ENCODE measurements at places on chromosomes 12 and 14. TPM values are rescaled to one million over a fixed set of nuclear protein-coding genes. Genes with fewer than 3 reads are reported as not detected.

- DNase-seq: no peak
Observed at GRCh38 chr12:89325495-89325894, 26.8 kb downstream of the DUSP6 start.

DNA sequence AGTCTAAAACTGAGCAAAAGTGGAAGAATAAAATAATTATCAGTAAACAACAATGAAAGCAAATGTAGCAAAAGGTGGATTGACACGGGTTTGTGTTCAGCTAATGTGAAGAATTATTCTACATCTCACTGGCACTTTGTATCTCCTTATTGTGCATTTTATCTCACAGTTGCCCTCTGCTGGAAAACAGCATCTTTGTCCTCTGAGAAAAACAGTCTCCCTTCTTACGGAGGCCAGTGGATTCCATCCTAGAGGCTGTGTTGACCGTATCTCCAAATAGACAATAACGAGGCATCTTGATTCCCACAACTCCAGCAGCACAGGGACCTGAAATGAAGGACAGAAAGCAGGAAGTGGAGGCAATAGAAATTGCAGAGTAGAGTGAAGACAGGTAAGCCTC is 51.3 kb upstream of the PLBD1 start:
- DNase-seq: no peak

- DNase-seq: no peak
Observed at GRCh38 chr14:100442036-100442435, 118.9 kb downstream of the SLC25A47 start.

DNA sequence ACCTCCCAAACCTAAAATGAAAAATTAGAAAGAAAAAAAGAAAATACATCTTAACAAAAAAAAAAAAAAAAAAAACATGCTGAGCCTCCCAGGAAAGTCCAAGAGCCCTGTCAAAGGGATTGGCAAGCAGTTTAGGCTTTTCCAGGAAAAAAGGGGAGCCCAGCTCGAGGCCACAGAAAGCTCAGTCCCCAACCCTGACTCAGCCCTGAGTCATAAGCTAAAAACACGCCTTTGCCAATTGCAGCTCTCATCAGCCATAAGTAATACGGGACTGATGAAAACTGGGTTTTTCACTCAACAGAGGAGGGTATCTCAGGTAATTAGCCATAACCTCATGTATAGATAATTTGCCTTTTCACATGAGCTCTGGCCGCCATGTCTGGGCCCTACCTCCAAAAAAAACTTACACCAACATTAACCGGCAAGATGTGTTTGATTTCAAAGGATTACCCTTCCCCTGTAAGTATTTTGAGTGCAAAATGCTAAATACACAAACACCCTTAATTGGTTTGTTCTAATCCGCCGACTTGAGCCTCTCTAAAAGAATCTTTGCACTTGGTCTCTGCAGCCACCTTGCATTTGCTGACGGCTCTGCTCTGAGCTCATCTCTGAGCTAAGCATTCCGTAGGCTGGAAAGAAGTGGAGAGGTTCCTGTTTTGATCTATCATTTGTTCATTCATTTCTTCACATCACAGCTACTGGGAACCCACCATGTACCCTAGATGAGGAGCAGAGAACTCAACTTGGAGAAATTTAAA is 319.2 kb downstream of the BCL11B start:
- DNase-seq: no peak

GRCh38 chr12:2627835-2628191 is 167.0 kb upstream of the FKBP4 start:
- no peak for DNase-seq

DNA sequence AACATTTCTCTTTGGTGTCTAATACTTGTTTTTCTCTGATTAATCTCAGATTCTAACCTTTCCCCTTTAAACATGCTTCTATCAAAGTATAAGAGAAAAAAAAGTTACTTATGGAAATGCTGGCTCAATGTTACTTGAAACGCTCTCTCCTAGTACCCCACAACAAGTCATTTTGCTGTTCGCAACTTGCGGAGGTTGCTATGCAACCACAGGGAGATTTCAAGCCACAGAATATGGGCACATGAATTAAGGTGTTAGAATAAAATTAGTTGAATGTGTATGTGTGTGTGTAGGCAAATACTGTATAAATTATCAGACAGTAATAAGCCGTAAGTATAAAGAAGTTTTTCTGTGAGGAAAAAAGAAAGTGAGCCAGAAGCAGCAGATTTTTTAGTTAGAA is 80.6 kb downstream of the CCDC59 start:
- DNase-seq: no peak

DNA sequence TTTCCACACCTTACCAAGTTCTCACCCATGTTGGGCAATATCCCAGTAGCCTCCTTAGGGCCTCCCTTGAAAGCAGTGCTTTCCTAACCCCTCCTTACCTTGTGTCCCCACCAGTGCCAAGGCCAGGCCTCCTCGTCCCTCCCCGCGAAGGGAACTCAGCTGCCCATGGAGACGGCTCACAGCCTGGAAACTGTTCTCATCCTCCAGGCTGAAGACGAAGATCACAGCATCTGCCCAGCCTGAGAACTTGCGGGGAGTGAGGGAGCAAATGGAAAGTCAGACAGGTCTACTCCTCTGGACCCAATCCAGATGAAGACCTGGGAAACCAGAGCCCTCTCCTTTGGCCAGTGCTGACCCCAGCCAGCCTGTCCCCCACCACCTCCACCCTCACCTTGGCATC is 4.6 kb downstream of the AGAP2 start:
- no peak for DNase-seq

GRCh38 chr14:25836636-25837035 is 761.2 kb downstream of the NOVA1 start:
- DNase-seq: no peak

DNA sequence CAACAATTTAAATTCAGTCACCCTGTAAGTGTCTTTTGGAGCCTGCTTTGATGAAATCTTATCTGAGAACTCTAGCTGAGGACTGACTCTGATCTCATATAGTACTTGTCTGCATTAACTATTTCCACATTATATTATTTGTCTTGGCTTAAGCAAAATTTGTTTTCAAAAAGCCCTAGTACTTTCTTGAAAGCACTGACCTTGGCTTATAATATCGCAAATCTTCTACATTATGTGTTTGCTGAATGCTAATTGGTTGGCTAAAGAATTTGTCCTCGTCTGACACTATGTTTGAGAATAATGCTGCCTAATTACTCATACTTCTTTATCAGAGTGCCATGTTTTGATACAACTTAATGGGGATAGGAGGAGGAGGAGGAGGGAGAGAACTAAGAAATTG is 46.9 kb upstream of the FLRT2 start:
- DNase-seq: no peak

GRCh38 chr12:83827860-83828259 is 1084.7 kb downstream of the SLC6A15 start:
- no peak for DNase-seq

DNA sequence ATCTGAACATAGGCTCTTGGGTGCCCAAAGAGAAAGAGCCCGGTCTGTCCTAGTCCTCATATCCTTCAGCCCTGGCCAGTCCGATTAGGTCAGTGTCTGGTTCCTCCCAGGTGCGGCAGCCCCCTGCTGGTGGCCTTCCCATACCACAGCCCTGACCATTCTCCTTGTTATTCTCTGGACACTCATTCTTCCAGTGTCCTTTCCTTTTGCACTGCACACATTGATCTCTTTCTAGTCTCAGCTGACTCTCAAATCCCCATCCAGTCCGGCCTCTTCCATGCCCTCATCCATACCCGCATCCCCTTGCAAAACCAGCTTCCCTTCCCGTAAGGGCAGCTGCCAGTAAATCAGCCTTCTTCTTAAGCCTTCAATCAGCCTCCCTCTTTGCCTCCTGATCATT is 1316.3 kb downstream of the TMEM121 start:
- DNase-seq: no peak

- DNase-seq: no peak
Observed at GRCh38 chr14:105529569-105530284, 3.3 kb downstream of the TMEM121 start.

DNA sequence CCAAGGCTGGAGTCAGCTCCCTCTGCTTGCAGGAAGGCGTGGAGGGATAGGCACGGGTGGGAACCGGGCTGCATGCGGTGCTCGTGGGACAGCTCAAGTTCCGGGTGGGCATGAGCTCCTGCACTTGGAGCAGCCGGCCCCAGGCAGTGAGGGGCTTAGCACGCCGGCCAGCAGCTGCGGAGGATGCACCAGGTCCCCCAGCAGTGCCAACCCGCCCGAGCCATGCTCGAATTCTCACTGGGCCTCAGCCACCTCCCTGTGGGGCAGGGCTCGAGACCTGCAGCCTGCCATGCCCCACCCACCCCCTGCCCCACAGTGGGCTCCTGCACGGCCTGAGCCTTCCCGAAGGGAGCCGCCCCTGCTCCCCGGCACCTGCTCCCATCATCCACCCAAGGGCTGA is 1501.8 kb downstream of the AACS start:
- DNase-seq: no peak

- no peak for DNase-seq
Observed at GRCh38 chr12:127296591-127296990, 970.4 kb upstream of the TMEM132C start.

GRCh38 chr12:115755061-115755724 is 522.3 kb downstream of the MED13L start:
- DNase-seq: no peak

DNA sequence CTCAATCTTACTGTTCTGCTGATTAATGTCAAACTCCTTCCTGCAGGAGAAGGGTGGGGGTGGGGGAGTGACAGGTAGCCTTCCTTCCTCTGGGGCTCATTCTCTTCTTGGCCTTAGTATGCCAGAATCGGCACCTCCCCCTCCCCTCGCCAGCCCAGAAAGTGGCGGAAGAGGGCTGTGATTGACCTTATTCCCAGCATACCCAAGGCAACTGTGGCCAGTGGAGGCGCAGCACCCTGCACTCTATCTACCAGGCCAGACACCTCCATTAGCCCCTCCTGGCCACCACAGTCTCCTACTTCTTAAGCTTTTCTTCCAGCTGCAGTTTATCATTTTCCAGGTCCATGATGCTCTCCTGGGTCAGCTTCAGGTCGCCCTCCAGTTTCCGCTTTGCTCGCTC is 15.5 kb downstream of the MYH6 start:
- DNase-seq: no peak

DNA sequence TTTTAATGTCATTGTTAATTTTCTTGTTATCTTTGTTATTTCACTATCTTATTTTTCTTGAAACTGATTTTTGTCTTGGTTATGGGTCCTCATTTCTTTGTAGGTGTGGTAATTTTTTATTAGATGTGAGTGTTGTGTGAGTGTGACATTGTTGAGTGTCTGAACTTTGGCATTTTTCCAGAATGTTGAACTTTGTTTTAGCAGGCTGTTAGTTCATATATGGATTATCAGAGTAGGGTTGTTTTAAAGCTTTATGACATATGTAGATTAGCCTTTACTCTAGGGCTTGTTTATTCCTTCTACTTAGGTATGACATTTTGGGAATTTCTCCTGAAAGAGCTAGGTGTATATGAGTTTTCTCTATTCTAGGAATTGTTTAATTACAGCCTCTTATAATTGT is 103.9 kb downstream of the ARID2 start:
- no peak for DNase-seq

- no peak for DNase-seq
Observed at GRCh38 chr14:26941521-26941920, 343.7 kb upstream of the NOVA1 start.

DNA sequence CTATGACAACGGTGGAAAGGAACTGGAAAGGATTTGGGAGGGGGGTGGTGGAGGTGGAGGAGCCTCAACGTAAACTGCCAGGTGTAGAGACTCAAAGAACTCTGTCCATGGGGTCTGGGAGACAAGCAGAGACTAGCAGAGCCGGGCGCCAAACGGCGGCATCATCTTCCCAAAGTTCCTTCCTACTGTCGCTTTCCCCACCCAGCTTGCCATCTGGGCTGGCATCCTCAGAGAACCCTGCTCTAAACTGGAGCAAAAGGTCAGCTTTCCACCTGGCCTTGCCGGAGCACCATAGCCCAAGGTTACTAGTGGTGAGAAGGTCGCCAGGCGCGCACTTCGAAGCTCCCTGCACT is 4.0 kb upstream of the IRF2BPL start:
- DNase-seq: no peak

- DNase-seq: no peak
Observed at GRCh38 chr14:61524936-61525292, 170.4 kb upstream of the HIF1A start.

- no peak for DNase-seq
Observed at GRCh38 chr14:24270537-24271133, 762 bp downstream of the RABGGTA start.

DNA sequence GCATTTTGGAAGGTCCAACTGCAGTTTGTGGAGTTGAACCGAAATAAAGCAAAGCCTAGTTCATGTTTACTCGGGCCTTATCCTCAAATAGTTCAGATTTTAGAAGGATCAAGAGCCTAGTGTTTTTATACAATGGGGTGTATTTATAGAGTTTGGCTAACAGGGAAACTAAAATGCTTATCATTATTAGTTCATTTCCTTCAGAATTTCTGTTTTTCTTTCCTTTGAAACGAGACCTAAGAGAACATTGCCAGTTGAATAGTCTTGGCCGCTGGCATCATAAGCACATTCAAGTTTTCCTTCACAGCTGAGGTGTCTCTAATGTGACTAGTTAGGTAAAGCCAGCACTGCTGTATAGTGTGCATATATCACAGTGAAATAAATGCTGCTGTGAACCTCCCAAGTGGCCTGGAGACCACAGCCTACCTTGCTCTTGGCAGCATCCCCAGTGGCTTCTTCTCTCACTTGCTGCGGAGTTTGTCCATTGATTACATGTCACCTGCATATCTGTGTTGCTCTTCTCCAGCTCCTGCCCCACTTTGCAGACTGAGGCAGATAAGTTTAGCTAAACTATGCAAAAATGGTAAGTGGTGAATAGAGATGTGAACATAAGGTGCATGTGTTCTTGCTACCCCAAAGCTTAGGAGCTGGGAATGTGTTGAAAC is 88.8 kb downstream of the ANO6 start:
- no peak for DNase-seq

- DNase-seq: no peak
Observed at GRCh38 chr12:11986165-11986564, 84.6 kb upstream of the BCL2L14 start.

PIP4K2C gene
- 22.8 TPM for total RNA-seq

TOMM20L gene
- total RNA-seq: not detected

OVCH1 gene
- not detected for total RNA-seq

ART4 gene
- not detected for total RNA-seq

COCH gene
- total RNA-seq: 1.3 TPM

LMNTD1 gene
- not detected for total RNA-seq
